ENCODE measurements at places on chromosomes 5 and 9.
A peak's percentile ranks its signal among the peaks of the same experiment; 100 is the strongest.

- DNase-seq: no peak
Measured at GRCh38 chr5:64838803-64839202, 70.1 kb downstream of the CWC27 start.

GRCh38 chr9:125493384-125493783, 213.6 kb downstream of the MAPKAP1 start:
- DNase-seq: peak; percentile 7

DNA sequence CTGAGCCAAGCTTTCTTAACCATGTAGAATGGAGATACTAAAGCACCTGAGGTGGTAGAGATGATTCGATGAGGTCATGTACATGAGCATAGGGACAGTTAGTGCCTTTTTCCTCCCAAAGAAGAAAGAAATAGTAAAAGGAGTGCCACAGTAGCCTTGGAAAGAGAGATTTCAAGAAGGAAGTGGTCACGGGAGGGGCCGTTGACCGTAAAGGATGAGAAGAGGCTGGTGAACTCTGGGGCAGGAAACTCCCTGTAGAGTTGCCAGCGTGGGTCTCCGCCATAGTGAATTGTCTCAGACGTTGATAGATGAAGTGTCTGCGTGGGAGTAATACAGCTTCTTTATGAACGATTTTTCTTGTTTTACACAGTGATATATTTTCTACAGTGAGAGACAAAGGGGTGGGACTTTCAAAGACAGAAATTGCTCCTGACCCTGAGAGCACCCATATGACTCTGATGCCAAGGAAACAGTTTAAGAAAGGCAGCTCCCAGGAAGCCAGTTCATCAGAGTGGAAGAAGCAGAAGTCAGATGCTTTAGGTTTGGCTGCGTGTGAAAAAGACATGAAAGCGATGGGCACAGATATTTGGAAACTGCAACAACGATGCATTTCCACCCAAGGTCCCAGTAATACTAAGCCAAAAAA, 41.3 kb downstream of the UGCG start:
- no peak for DNase-seq

DNA sequence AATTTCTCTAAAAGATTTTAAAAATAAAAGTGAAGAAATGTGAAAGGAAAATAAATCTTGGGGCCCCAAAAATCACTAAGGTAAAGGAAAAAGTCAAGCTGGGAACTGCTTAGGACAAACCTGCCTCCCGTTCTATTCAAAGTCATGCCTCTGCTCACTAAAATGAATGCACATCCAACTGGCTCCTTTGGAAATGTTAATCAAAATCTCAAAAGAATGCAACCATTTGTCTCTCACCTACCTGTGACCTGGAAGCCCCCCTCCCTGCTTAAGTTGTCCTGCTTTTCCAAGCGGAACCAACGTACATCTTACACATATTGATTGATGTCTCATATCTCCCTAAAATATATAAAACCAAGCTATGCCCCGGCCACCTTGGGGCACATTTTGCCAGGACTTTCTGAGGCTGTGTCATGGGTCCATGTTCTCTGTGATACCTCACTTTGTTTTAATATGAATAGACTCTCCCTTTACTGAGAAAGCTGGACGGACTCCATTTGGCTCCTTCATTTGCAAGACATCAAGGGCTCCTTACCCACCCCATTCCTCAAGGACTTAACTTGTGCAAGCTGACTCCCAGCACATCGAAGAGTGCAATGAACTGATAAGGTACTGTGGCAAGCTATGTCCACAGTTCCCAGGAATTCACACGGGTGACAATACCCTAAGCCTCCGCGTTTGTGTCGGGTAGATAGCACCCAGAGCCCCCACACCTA, 164.3 kb downstream of the SMC2 start:
- no peak for DNase-seq

DNA sequence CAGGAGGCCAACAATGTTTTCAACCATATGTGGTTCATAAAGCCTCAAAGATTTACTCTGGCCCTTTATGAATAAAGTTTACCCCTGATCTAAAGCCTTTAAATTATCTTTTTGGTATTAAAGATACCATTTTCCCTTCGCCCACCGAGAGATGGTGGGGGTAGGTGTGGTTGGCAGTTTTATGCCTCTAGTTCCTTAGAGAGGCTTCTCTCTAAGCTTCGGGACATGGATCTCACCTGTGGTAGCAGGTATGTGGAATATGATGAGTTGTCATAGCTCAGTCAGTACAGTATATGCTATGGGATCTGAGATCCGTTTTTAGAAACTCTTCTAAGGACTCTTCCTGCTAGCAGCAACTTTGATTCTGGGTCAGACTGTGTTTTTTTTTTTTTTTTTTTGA, 2.3 kb downstream of the UQCRQ start:
- no peak for DNase-seq

DNA sequence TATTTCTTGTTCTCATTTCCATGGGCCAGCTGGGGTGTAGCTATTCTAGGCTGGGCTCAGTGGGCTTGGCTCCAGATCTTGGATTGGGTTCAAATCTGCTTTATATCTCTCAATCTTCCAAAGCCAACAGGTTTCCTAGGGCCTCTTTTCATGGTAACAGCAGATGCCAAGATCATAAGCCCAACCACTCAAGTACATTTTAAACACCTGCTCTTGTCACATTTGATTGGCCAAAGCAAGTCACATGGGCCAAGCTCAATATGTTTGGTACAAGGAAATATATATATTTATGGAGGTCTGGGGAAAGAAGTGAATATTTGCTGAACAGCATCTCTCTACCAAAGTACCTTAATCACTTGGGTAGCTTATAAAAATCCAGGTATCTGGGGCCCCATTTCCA, 49.5 kb downstream of the MRRF start:
- no peak for DNase-seq

- DNase-seq: no peak
Measured at GRCh38 chr5:39430461-39430860, 5.7 kb upstream of the DAB2 start.

GRCh38 chr5:125138266-125138665, 391.8 kb upstream of the ZNF608 start:
- no peak for DNase-seq

GRCh38 chr5:59039296-59040023, 456.6 kb downstream of the RAB3C start:
- peak; percentile 59 for DNase-seq

- DNase-seq: no peak
Measured at GRCh38 chr5:11984196-11984595, 80.0 kb upstream of the CTNND2 start.

GRCh38 chr9:24464319-24464951, 81.3 kb downstream of the IZUMO3 start:
- DNase-seq: no peak

- no peak for DNase-seq
Measured at GRCh38 chr5:8068078-8068477, 199.1 kb downstream of the MTRR start.
